ENCODE measurements at places on chromosomes 6 and 20.

DNA sequence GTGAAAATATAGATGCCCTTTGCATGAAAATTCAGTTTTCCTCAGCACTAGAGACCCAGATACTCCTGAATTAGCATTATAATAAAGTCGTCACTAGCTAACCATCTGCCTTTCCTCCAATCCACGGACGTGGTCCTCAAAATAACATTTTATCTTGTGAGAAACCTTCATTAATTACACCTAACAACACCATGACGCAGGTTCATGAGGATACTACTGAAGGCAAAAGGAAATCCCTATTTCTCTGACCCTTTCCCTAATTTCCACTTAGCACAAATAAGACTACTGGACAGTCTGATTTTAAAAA lies 1.3 kb upstream of the PNISR start:
- no peak for DNase-seq

DNA sequence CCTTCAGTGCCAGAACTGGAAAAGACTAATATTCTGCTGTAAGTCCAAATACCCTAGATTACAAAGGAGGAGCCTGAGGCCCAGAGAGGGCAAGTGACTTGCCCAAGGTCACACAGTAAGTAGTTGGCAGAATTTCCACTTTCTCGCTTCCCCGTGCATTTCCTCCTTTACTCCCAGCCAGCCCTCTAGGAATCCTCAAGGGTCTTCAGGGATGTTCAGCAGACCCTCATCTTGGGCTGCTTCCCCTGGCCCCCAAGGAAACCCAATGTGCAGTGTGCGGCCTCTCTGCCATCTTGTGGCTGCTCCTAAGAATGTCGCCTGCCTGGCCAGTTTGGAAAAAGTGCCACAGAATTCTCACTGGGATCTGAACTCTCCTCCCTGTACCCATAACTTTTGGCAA lies 217.7 kb upstream of the LRFN2 start:
- DNase-seq, result no peak

DNA sequence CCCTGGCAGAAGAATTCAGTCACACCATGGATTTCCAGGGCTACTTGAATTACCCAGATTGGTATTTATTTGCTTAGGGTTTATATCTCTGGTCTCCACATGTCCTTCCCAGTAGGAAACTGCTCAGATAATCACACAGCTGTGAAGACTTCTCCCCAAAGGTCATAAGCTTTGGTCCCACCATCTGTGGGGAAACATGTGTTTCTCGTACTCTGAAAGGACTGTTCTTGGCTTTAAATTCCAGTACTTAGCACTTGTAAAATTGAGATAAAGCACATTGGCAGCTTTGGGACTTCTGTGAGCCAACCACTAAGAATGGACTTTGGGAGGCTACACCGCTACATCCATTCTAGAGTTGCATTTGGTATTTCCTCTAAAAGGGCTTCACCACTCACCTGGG lies 205.3 kb upstream of the FOXA2 start:
- no peak for DNase-seq

DNA sequence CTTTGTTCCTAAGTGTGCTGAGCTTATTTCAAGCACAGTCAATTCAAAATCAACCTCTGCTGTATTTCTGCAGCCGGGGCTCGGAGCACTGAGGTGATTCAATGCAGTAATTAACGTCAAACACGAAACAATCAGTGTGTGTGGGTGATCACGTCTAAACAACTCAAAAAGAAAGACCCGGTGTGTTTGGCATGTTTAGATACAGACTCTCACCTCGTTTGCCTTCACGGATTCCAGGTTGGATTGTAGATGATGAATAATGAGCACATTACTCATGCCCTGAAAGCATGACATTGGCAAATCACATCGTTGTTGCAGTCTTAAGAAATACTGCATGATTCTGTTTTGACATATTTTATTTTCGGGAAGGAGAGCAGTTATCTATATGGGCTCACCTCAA lies 231.0 kb downstream of the QKI start:
- DNase-seq, result no peak

- no peak for DNase-seq
Observed at GRCh38 chr6:114862064-114862463, 519.2 kb upstream of the HS3ST5 start.

GRCh38 chr6:157792671-157793070 lies 30.4 kb upstream of the SNX9 start:
- DNase-seq, result no peak

DNA sequence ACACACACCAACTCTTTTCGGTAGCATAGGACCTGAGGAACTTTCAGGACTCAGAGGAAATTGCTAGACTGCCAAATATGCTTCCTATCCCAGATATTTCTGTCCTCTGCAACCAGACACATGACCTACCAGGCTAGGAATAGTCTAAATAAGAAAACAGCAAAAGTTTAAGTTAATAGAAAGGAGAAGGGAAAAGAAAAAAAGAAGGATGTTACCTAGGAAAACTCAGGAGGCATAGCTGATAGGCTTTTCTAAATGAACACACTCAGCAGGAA lies 74.6 kb downstream of the MAP3K5 start:
- DNase-seq, result no peak

DNA sequence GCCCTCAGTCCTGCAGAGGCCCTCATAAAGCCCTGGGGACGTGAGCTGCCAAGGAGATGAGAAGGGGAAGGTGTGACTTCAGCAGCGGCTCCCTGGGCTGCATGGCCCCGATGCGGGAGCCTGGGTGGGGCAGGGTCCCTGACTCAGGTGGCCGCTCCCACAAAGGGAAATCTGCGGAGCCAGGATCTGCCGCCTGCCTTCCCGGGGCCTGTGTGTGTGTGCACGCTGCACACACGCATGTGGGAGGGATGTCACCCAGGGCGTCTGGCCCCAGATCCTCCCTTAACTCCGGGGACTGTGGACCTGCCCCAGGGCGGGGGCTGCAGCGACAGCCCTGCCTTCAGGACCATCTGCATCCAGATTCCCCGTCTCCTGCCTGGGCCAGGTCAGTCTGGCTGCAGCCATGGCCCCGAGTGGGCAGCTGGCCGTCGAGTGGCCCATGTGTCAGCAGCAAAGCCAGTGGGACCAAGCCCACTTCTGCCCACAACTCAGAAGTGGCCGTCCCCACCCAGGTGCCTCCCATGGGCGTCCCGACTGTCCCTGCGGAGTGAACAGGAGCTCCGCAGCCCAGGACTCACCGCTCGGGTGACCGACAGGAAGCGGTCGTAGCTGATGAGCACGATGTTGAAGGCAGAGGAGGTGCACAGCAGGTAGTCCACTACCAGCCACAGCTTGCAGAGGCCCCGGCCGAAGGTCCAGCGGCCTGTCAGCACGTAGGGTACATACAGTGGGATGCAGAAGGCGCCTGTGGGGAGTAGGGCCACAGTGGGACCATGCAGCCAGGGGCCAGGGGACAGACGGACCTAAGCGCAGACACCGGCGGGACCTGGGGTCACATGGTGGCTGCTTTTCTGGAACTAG lies 1.9 kb downstream of the HRH3 start:
- DNase-seq, result no peak

DNA sequence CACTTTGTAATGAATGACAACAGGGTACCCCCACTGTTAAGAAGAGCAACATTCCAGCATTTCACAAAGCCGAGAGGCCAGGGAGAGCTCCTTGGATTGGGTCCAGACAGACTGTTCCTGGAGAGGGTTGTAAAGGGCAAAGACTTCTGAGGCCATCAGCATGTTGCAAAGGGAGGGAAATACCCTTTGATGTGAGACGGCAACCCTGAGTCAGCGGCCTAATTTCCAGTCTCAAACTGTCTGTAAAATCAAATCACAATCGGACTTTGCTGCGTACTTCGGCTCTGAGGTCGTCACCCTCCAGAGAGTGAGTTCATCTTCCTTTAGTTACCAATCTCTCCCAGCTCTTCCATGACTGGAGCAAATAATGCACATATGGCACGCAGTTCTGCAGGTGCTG lies 101.0 kb upstream of the DTNBP1 start:
- DNase-seq, result no peak

DNA sequence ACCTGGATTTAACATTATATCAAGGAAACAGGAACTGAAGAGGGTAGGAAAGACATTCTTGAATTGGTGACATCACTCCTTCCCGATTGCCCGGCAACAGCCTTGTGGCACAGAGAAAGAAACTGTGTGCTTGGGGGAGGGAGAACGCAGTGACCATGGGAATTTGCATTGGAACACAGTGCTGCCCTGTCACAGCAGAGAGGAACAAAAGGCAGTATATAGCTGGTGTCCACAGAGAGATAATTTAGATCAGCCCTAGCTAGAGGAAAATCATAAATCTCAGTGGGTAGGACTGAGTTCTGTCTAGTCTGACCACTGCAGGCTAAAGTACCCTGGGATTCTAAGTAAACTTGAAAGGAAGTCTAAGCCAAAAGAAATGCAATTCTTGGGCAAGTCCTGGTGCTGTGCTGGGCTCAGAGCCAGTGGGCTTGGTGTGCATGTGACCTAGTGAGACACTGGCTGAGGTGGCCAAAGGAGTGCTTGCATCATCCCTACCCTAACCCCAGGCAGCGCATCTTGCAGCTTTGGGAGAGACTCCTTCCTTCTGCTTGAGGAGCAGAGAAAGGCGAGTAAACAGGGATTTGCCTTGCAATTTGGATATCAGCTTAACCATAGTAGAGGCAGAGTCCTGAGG lies 697.6 kb downstream of the HACE1 start:
- no peak for DNase-seq

- DNase-seq, result no peak
Observed at GRCh38 chr6:37602346-37602745, 95.3 kb downstream of the MDGA1 start.

- DNase-seq, result no peak
Observed at GRCh38 chr6:152012227-152012626, 204.7 kb downstream of the ESR1 start.

DNA sequence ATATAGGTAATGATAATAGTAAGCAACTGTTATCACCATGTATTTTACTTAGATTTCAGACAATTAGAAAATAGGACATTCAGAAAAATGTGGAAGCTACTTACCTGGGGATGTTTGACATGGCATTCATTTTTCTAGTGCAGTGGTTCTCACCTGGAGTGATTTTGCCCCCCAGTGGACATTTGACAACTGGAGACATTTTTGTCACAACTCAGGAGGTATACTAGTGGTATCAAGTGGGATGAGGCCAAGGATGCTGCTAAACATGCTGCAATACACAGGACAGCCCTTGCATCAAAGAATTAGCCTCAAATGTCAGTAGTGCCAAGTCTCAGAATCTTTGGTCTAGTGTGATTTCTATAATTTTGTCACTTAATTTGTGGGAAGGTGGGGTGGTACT lies 36.1 kb downstream of the NUS1 start:
- peak; percentile 4 for DNase-seq

DNA sequence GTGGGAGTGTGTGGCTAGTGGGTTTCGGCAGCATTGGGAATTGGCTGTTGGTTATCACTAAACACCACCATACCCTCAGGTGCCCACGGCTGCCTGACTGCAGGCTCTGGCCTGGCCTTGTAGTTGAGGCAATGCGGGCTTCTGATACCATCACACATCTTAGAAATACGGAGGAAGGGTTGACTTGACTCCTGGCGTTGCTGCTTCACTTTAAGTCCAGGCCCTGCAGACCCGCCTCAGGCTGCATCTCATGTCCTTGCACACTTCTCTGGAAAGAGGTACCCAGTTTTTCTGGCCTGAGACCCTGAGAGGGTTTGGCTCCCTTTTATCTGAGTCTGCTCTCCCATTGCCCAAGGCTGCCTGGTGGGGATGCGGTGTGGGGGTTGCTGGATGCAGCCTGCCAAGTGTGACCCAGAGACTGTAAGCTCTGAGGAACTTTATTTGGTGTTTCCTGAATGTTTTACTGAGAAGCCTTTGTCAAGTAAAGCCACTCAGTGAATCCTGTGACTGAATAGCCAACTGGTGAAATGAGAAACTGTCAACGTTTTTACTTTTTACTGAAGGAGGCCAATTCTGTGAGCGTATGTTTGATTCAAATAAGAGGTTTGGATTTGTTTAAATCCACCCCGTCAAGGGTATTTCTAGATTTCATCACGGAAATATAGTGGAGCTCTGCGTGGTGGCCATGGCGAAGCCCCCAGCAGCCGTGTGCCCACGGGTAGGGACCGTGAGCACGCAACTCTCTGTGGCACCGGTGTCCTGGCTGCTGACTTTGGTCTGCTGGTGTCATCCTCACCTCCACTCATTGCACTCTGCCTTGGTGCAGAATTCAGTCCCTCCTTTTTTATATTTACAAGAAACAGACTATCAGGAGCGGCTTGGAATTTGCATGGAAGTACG lies 160.1 kb downstream of the DTNBP1 start:
- DNase-seq, result no peak

GRCh38 chr20:44646023-44646640 lies 5.4 kb downstream of the ADA start:
- DNase-seq, result peak; percentile 99

GRCh38 chr6:139514819-139515218 lies 140.4 kb upstream of the CITED2 start:
- no peak for DNase-seq

- no peak for DNase-seq
Observed at GRCh38 chr6:151252634-151253033, 12.9 kb downstream of the AKAP12 start.

- no peak for DNase-seq
Observed at GRCh38 chr6:153301602-153302001, 170.5 kb upstream of the RGS17 start.

GRCh38 chr6:41836022-41836659 lies 48.6 kb downstream of the TOMM6 start:
- DNase-seq, result peak; percentile 21

DNA sequence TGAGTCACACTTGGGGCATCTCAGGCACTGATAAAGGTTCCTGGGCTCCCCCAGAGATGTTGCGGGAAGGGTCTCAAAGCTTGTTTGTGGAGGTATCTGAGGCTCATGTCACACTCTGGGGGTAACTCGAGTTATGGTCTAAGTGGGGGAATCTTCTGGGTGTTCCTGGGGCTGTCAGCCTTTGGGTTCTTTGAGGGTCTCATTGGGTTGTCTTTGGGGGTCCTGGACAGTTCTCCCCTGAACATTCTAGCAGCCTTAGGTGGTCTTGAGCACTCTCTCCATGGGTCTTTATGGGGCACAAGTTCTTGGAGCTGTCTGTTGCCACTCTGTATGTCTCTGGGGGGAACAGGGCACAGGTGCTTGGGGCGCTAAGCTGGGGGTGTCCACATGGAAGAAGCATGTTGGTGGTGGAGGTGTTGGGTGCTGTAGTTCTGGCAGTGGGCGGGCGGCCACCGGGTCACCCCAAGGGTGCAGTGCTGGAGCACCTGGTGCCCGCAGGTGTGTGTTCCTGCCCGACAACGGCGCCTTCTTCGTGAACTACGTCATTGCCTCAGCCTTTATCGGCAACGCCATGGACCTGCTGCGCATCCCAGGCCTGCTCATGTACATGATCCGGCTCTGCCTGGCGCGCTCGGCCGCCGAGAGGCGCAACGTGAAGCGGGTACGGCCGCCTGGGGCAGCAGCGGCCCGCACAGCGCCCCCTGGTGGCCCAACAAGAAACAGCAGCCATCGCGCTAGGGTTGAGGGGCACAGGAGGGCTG lies 7.1 kb upstream of the CAPN11 start:
- peak; percentile 61 for DNase-seq

GRCh38 chr20:7728338-7728737 lies 211.9 kb downstream of the HAO1 start:
- DNase-seq, result no peak

GRCh38 chr6:165762876-165763275 lies 99.8 kb upstream of the PDE10A start:
- no peak for DNase-seq

- DNase-seq, result no peak
Observed at GRCh38 chr6:157768863-157769551, 54.0 kb upstream of the SNX9 start.

- no peak for DNase-seq
Observed at GRCh38 chr6:42618686-42619085, 54.9 kb downstream of the UBR2 start.

All from Kasumi-1 (cell line).